ENCODE measurements at places on chromosomes 7 and 10.

- DNase-seq = no peak
Observed at GRCh38 chr10:4460267-4460666, 365.7 kb upstream of the AKR1E2 start.

- DNase-seq = no peak
Observed at GRCh38 chr10:79275431-79275851, 71.8 kb upstream of the PPIF start.

- no peak for DNase-seq
Observed at GRCh38 chr10:33211106-33211878, 123.2 kb downstream of the NRP1 start.

GRCh38 chr10:77744245-77744644 is 106.6 kb upstream of the KCNMA1 start:
- DNase-seq = no peak

- no peak for DNase-seq
Observed at GRCh38 chr10:127919418-127920271, 12.7 kb downstream of the PTPRE start.

DNA sequence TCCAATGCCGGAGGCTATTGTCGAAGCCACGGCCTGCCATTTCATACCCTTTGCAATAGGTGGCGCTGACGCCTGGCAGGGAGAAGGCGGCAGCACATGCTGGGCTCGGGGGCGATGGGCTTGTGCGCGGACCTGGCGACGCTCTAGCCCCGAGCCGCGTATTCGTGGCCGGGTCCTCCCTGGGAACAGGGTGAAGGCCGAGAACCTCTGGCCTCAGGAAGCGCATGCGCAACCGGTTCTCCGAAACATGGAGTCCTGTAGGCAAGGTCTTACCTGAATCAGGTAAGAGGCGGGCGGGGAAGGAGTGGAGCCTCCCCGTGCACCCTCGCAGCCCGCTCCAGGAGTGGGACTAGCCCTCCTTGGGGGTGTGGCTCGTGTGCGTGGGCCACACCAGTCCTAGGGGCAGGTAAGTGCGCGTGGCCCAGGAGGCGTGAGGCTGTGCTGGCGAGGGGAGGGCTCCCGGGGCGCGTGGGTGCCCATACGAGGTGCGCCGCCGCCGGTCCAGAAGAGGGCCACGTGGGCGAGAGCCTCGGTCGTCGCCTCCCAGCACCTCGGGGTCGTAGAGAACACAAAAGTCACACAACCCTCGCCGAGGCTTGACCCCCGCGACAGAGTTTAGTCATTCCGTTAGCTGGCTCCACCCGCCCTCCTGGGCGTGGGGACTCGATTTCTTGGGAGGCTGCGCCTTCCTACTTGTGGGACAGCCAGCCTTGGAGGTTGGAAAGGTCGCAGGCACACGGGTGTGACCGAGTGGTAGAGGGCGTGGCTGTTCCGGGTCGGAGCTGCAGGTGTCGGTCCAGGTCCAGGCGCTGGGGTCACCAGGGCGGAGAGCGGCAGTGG is 5.6 kb upstream of the MEST start:
- peak; percentile 65 for DNase-seq

GRCh38 chr10:124251317-124252065 is 158.1 kb upstream of the CHST15 start:
- no peak for DNase-seq

GRCh38 chr7:27202018-27202861 is 2.3 kb upstream of the HOXA13 start:
- no peak for DNase-seq

DNA sequence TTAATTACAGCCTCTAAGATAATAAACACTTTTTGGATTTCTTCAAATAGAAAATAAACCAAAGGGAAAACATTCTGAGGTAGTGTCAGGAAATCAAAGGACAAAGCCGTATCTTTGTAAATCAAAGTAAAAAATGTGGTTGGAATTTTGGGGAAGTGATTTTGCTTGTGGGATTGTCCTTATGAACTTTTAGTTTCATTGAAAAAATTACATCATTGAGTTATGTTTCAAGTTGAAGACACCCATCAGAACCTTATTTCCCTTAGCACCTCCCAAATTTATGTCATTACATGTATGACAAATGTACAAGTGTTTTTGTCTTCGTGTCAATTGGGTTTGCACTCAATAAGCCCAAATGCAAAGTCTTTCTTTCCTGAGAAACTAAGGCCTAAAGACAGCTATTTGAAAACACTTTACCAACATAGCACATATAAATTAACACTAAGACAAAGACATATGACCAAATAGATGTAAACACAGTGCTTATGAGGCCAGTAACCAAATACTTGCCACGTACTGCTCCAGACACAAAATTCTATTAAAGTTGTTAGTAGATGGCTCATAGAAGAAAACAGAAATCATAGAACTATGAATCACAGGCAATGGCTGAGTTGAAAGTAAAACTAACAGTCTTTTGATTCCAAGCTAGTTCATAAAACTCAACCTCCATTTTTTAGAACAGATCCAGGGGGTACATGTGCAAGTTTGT is 26.9 kb upstream of the LAMB4 start:
- no peak for DNase-seq

All from 8988T (cell line).